ENCODE measurements at places on chromosomes 16 and 17.

DNA sequence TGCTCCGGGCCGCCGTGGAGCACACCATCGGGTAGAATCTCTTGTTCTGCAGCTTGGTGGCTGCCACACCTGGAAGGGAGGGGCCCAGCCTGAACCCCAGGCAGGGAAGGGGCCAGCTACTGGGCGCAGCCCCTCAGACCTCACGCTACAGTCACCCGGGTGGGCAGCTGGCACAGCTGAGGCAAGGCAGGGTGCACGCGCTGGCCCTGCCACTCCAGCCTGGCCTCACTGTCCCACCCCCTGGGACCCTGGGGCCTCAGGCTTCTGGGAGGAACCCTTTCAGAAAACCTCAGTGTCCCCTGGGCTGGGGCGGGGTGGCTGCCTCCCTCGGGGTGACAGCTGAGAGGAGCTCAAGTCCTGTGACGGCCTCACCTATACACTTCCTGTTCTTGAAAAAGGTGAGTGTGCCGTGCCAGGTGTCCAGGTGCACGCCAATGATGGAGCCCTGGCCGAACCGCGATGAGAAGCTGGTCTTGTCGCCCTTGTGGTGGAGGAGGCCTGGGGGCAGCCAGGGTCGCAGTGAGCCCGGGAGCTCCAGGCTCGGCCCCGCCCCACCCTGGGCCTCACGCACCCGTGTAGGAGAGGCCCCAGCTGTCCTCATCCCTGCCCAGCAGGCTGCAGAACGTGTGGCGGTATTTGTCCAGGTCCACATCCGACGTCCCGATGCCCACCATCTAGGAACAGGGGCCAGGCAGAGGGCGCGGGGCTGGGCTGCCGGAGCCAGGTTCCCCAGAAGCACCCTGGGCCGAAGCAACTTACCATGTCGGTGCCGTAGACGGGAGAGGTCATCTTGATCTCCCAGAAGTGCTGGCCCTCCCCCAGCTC lies 4.7 kb upstream of the MRPS34 start:
- DNase-seq: no peak

DNA sequence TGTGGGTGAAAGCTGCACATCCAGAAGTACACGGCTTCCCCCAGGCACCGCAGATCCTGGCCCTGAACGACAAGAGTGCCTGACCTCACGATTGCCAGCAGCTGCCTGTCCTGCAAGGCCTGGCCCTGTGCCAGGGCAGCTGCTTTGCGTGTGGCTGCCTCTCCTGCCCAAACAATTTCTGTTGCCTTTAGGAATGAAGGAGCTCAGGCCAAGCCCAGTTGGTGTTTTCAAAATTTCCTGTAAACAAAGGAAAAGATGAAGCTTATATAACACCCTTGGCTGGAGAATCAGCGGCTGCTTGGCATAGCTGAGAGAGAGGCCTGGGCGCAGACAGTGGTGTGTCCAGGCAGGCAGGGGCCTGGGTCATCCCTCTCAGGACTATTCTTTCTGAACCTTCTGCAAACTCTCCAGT lies 11.7 kb upstream of the SLC47A2 start:
- no peak for DNase-seq

DNA sequence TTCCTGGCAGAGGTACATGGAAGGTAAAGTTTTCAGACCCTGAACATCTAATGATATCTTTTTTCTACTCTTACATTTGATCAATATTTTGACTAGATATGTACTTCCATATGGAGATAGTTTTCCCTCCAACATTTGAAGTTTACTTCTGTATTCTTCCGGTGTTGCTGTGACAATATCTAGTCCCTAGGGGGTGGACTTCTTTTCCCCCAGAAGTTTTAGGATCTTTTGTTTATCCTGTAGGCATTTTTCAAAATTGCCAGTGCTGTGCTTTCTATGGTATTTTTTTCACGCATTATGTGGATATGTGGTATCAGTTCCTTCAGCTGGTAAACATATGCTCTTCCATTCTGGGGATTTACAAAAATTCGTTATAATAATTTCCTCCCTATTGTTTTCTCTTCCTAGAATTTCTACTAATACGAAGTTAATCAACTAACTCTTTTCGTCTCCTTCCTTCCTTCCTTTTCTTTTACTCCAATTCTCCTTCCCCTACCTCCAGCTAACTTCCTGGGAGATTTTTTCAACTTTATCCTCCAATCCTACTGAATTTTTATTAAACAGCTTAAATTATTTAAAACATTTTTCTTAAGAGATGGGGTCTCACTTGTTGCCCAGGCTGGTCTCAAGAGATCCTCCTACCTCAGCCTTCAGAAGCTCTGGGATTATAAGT lies 26.1 kb upstream of the ZNHIT3 start:
- DNase-seq: no peak

GRCh38 chr16:9966569-9967157 lies 215.6 kb downstream of the GRIN2A start:
- DNase-seq: no peak

DNA sequence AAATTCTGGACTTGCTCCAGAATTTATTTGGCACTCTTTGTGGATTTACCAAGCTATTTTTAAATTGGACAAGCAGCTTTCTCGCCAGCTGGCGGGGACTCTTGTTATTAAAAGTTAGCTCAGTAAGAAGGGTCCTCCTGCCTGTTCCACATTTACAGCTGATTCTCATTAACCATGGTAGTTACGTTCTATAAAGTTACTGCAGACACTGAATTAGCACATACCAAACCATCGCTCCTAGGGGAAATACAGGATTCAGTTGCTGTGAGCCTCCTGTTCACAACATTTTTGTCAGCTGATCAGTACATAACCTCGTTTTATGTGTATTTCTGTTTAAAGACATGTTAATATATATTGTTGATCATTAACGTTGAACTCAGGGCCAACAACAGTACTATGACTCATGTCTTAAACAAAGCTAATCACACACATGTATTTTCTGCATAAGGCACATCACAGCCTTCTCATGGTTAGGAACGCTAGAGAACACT lies 4.2 kb downstream of the LDAF1 start:
- no peak for DNase-seq

- DNase-seq: no peak
Measured at GRCh38 chr16:47144559-47144877, 773 bp upstream of the NETO2 start.

DNA sequence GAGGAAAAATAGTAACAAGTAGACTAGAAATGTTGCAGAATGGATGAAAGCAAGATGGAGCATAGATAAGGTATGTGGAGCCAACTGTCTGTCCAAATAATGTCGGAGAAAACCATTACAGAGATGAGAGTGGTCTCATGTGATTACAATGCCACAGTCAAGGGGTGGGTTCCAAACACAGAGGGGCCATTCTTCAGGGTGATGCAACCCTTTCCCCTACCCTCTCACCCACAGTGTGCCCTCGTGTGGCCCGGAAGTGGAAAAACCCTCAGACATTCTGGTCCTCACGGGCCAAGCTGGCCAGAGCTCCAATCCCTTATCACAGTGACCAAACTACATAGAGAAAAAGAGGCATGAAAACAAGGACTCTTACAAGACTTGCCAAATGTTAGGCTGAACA lies 17.7 kb upstream of the HS3ST3A1 start:
- DNase-seq: no peak

- no peak for DNase-seq
Measured at GRCh38 chr17:39564211-39564848, 43.4 kb downstream of the NEUROD2 start.

DNA sequence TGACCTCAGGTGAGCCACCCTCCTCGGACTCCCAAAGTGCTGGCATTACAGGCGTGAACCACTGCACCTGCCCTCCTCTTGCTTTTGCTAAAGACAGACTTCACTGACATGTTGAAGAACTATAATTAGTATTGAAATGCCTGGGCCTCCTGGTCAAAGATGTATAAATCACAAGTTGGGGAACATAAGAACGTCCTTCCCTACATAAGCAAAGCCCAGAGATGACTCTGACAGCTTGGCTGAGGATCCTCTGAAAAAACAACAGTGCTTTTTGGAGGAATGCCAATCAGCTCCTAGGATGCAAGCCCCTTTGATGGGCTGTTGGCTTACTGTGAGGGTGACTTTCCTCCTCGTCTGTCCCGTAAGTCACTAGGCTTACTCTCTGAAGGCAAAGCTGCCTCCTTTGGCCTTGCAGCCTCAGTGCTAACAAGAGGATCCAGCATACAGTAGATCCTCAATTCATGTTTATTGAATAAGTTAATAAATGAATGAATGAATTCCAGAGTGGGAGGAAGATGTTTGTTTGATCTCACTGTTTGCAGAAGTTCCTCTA lies 6.3 kb downstream of the APOH start:
- no peak for DNase-seq

GRCh38 chr17:48175692-48176470 lies 68.3 kb downstream of the SNX11 start:
- no peak for DNase-seq

DNA sequence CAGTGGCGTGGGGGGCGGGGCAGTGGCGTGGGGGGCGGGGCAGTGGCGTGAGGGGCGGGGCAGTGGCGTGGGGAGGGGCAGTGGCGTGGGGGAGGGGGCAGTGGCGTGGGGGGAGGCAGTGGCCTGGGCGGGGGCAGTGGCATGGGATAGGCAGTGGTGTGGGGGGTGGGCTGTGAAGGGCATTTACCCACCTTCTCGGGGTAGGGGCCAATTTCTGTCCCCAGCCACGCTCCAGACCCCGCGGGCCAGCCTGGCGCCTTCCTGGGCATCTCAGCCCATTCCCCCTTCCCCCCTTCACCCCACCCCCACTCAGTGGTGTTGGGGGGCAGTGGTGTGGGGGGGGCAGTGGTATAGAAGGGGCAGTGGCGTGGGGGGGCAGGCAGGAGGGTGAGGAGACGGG lies 92.7 kb downstream of the LITAF start:
- no peak for DNase-seq

DNA sequence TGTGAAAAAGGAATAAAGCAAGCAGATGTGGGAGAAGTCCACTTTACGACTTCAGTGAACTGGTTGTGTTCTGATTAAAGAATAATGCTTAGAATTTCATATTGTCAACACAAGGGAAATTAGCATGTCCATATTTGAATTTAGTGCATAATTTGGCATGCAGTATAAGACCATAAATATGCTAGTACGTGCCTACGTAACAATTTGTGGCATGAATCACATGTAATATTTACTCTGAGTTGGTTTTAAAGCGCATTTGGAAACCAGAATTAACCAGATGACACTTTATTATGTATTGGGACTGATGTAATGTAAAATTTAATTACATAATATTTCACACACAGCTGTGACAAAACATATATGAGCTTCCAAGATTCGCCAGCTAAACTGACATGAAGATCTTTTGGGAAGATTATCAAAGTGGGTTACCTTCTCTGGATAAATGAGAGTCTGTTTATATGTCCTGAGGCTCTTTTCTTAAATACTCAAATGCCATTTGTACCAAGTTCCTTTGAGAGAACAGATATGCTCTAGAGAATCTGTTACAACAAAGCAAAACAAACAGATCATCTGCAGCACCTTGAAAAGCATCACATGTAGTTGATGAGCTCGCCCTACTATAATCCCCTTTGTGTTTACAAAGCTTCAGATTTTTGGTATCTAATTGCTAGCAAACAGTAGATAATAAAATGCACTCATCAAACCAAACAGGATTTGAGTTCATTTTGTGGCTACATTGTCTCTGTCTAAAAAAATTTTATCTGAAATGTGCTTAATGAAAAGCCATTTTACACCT lies 1468.6 kb downstream of the CDH11 start:
- no peak for DNase-seq

DNA sequence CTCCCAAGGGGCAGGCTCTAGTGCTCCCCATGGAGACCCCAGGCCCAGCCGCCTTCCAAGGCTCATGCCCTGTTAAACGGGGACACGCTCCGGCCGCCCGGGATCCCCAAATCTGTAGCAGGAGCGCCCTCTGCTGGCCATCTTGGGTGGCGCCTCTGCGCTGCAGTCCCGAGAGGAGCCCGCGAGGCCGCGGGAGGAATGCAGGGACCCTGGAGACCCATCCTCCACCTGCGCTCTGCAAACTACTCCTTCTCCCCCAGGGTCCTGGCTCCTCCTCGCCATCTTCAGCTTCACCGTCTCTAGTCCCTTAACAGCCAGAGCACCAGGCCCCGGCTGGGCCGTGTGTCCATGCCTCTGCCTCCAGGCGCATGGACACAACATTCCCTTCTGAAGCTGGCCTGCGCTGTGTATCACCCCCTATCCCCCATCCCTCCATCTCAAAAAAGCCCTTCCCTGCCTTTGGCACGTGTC lies 23.6 kb upstream of the KRT17 start:
- DNase-seq: peak; percentile 87

DNA sequence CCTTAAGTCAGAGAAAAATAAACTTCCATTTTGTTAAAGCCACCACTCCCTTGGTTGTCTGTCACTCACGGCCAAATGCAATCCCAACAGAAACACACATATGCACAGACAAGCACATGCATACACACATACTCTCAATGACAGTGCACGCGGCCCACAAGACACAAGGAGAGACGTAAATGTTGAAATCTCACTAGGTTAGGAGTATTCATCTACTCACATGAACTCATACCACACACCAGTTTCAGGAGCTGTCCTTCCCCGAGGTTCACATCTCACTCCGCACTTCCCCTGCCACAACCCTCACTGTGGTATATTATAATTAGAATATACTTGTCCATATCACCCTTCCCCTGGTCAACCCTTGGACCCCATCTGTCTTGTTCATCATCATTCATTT lies 30.5 kb upstream of the CRYBA1 start:
- DNase-seq: no peak

DNA sequence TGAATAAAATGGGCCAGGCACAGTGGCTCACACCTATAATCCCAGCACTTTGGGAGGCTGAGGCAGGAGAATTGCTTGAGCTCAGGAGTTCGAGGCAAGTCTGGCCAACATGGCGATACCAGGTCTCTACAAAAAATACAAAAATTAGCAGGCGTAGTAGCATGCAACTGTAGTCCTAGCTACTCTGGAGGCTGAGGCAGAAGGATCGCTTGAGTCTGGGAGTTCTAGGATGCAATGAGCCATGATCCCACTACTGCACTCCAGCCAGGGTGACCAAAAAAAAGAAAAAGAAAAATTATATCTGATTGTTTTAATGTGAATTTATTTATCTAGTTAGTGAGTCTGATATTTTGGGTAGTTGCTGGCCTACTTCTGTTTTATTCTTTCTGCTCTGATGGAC lies 7.0 kb downstream of the IL34 start:
- no peak for DNase-seq

- DNase-seq: no peak
Measured at GRCh38 chr16:11684231-11685025, 16.2 kb downstream of the SNN start.

DNA sequence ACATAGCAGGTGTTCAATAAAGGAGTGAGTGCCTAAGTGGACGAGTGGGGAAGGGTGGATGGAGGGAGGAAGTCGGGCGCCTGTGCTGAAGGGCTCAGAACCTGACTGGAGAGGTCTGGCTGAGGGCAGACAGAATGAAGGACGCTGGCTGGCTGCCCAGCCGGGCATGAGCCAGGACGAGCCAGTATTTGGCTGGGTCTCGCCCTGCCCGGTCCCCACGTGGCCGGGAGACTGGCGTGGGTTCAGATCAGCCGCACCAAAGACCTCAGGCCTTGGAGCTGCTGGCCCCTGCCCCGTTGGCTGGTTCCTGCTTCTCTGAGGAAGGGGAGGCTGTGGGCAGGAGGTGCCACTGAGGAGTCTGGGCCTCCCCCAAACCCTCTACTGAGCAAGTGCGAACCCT lies 79.8 kb downstream of the ENGASE start:
- no peak for DNase-seq

GRCh38 chr17:81890447-81891302 lies 711 bp downstream of the ALYREF start:
- peak; percentile 46 for DNase-seq

- no peak for DNase-seq
Measured at GRCh38 chr17:31522284-31522931, 130.9 kb downstream of the RAB11FIP4 start.
